ENCODE measurements at places on chromosomes 12 and 14.

GRCh38 chr12:109752117-109753053 lies 38.8 kb downstream of the FAM222A start:
- no peak for DNase-seq

DNA sequence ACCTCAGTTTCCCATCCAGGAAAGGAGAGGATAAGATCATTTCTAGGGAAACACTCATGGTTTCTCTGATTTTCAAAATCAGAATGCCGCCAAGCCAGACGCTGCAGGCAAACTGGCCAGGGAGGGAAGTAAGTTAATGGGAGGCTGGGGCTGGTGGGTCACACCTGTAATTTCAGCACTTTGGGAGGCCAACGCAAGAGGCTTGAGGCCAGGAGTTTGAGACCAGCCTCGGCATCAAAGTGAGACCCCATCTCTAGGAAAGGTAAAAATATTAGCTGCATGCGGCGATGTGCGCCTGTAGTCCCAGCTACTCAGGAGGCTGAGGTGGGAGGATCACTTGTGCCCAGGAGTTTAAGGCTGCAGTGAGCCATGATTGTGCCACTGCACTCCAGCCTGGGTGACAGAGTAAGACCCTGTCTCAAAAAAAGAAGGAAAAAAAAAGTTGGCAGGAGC lies 587 bp downstream of the SELPLG start:
- no peak for DNase-seq

- peak; percentile 78 for DNase-seq
Observed at GRCh38 chr14:102768223-102769048, 8.8 kb upstream of the TRAF3 start.

DNA sequence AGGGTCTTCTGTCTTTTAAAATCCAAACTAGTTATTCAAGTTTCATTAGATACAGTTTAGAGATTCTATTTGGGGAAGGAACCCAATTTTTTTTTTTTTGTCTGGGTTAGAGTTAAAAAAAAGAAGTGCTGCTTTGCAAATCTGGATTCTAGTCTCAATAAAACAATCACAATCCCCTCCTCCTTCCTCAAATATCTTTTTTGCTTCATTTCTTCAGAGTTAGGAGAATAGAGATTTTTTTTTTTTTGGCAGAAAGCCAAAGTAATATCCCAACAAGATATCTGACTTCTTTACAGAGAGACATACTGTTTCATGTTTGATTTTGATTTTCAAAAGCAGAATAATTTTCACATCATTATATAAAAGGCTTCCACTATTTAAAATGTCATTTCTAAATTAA lies 201.9 kb downstream of the FOXN3 start:
- DNase-seq = peak; percentile 15

- no peak for DNase-seq
Observed at GRCh38 chr14:20775043-20775442, 6.0 kb upstream of the RNASE6 start.

DNA sequence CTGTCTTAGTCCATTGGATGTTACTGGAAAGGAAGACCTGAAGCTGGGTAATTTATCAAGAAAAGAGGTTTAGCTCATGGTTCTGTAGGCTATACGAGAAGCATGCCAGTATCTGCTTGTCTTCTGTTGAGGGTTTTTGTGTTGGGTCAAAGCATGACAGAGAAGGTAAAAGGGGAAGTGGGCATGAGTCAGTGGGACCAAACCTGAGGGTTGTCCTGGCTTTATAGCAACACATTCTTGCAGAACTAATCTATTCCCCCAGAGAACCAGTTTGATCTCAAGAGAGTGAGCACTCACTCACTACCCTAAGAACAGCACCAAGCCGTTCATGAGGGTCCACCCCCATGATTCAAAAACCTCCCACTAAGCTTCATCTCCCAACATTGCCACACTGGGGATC lies 19.0 kb upstream of the KRAS start:
- DNase-seq = no peak
